ENCODE measurements at places on chromosomes 11 and 22. TPM values are rescaled to one million over a fixed set of nuclear protein-coding genes. Genes with fewer than 3 reads are reported as not detected.

GRCh38 chr11:13423372-13423771 is 39.6 kb downstream of the BTBD10 start:
- DNase-seq, result no peak

- no peak for DNase-seq
These were observed 72.7 kb downstream of the FANCF start for GRCh38 chr11:22552885-22553284.

GRCh38 chr11:36361901-36362391 is 65.9 kb downstream of the PRR5L start:
- DNase-seq, result no peak

- DNase-seq, result no peak
These were observed 1.5 kb downstream of the RAB30 start for GRCh38 chr11:83070044-83070701.

DNA sequence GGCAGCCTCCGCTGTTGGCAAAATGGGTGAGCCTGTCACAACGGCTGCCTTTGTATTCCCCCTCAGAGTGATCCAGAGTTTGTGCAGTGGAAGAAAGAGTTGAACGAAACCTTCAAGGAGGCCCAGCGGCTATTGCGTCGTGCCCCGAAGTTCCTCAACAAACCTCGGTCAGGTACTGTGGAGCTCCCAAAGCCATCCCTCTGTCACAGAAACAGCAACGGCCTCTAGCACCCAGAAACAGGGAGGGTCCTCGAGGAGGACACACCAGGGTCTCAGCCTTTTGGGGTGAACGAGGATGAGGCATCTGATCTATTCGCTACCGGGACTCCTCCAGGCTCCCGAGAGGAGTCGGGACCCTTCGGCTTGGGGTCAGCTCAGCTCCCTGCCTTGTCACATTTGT is 19.8 kb upstream of the MYO18B start:
- DNase-seq, result no peak

DNA sequence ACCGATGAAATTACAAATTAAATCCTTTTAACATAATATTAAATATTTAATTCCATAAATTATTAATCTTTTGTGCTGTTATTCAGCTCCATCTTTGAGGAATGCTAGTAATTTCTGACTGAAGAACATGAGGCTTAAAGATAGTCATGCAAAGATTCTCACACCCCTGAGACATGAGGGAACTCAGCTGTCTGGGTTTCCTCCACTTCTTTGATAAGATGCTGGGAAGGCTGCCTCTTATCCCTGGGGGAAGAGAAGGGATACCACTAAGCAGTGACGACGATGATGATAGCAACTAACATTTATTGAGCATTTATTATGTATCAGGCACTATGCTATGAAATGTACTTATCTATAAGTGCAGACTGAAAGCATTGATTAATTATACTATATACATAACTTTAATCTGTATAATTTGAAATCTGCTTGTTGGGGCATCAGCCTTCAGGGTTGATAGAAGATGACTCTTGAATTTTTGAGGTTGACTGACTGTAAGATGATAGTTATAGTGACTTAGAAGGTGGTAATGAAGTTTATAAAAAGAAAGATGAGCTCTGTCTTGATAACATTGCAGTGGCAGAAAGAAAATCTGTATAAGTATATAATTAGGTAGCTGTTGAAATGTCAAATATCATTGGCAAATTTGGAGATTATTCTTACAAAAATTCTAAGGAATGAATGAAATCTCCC is 78.4 kb downstream of the SIK2 start:
- DNase-seq, result no peak

DNA sequence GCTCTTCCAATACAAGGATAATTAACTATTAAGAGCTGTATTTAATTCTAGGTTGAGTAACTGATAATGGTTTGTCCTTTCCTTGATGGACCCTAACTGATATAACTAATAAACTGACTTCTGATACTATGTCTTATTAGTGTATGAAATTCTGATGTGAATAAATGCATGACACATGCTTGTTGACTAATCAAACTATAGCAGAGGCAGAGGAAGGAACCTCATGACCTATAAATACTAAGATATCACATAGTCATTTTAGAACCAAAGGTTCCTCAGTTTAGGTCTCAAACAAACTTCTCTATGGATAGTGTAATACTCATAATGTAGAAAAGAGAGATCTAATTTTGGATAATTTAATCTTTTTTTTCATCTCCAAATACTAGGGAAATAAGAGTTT is 4.8 kb upstream of the HBD start:
- no peak for DNase-seq

DNA sequence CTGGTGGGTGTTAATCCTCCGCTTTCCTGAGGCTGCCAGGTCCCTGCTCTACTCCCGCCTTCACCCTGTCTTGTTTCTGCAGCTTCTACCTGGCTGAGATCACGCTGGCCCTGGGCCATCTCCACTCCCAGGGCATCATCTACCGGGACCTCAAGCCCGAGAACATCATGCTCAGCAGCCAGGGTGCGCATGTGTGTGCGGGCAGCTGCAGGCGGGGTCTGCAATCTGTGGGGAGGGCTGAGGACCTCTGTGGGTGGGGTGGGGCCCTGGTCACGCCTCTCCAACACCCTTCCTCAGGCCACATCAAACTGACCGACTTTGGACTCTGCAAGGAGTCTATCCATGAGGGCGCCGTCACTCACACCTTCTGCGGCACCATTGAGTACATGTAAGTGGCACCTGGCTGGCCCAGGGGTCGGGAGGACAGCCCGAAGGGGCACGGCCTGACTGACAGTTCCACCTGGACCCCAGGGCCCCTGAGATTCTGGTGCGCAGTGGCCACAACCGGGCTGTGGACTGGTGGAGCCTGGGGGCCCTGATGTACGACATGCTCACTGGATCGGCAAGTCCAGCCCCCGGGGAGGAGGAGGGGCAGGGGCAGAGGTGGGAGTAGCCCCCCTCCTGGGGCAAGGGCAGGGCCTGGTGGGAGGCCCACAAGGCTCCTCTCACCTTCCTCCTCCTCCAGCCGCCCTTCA is 4.5 kb downstream of the RPS6KB2 start:
- no peak for DNase-seq

SULT4A1 gene
- polyA plus RNA-seq, result 0.19 TPM

DKK3 gene
- polyA plus RNA-seq, result 396 TPM
